ENCODE measurements at places on chromosomes 2 and 18.

GRCh38 chr2:217361483-217361880, 501.6 kb upstream of the TNP1 start:
- peak; percentile 7 for DNase-seq

DNA sequence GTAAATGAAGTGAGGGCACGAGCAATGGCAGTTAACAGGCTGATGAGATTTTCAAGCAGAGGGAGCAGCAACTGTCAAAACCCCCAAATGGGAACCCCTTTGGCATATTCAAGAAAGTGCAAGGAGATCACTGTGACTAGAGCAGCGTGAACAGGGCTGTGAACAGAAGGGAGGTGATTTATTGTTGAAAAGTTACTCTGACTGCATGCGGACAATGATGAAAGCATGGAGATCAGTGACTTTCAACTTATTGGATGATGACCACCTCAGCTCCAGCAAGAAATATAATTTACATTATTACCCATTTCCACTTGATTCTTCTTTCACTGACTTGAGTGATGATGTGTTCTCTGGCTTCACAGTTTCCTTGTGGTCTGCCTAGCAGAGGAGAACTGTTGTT, 187.8 kb upstream of the BOD1L2 start:
- DNase-seq: no peak

DNA sequence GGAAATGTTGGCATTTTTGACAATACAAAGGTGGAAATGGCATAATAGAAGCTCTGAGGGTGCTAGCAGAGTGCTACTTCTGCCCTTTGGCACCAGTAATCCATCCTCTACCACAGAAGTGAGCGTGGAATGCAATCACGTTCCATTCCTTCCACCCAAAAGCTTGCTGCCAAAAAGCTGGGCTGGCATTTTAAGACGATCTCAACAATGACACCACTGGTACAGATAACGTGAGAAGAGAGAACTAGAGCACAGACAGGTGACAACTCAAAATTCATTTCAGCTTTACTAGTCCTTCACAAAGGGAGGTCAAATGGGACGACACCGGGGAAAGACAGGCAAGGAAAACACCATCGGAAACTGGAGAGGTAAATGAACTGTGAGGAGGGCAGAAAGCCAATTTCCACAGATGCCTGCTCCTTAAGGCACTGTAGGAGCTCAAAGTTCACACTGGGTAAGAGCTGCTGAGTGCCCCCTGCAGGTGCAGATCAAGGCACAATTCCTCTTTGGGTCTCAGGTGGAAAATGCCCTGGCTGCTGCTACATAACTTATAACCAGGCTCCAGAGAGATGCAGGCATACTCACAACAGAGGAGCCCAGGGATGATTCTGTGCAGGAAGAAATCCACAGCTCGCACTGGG, 50.7 kb upstream of the RNU4ATAC start:
- no peak for DNase-seq

DNA sequence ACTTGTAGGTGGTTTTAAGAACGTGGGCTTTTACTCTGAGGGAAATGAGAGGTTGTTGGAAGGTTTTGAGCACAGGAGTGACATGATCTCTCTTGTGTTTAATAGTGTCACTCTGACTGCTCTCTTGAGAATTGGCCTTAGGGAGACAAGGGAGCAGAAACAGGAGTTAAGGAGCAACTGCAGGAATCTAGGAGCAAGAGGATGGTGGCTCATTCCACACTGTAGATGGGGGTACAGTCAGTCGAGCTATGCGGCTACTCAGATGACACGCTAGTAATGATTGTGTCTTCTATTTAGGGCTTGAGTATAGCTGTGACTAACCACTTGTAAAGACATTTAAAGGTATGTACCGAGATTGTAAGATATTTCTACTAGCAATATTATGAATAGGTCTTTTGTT, 87.4 kb downstream of the RPRM start:
- DNase-seq: no peak

- no peak for DNase-seq
Observed at GRCh38 chr18:58898010-58898799, 33.5 kb downstream of the ZNF532 start.

DNA sequence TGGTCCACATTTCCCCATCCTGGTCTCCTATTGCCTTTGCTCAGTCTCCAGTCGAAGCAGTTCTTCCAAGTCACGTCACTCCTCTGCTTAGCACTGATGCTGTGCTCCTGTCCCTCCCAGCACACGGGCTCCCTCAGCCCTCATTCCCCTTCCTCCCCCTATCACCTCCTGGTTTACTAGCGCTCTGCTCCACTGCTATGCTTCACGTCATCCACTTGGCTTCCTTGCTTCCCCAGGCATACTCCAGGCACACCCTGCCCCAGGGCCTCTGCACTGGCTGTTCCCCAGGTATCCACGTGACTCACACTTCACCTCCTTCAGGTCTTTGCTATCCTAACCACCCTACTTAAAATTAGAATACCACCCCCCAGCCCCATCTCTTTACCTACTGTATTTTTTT, 269.3 kb downstream of the GLI2 start:
- no peak for DNase-seq

GRCh38 chr18:12246849-12247808, 7.0 kb upstream of the CIDEA start:
- DNase-seq: no peak

- no peak for DNase-seq
Observed at GRCh38 chr2:25936889-25937545, 45.3 kb downstream of the KIF3C start.

- DNase-seq: no peak
Observed at GRCh38 chr2:30222031-30222430, 9.3 kb upstream of the LBH start.

GRCh38 chr2:237074211-237074993, 11.3 kb upstream of the COPS8 start:
- DNase-seq: no peak

DNA sequence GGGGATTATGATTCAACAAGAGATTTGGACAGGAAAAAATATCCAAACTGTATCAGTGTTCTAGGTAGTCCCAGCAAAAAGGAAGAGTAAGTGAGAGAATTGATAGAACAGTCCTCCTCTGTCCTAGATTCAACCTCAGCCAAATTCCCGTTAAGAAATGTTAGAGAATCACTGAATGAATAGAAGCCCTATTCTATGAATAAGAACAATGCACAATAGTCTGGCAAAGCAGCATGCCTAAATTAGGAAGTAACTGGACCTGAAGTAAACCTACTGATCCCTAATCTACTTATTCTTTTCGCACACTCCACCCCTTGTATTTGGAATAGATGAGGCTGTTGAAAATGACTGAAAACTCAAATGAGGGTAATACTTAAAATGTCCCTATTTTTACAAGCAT, 1665.5 kb downstream of the LRP1B start:
- no peak for DNase-seq

DNA sequence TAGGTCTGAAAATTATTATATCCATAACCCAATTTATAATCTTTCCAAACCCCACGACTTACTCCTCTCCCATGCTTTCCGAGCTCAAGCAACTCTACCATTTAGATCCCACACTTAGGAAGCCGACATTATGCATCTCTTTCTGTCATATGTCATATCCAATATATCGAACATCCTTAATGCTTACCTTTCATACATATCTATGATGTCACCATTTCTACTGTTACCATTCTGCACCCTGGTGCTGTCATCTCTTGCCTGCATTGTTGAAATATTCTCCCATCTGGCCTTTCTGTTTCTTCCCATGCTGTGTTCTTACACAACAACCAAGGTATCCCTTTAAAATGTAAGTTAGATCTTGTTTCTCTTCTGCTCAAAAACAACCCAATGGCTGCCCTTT, 127.1 kb upstream of the MC4R start:
- no peak for DNase-seq

GRCh38 chr2:105100046-105100840, 62.4 kb downstream of the MRPS9 start:
- DNase-seq: peak; percentile 52

DNA sequence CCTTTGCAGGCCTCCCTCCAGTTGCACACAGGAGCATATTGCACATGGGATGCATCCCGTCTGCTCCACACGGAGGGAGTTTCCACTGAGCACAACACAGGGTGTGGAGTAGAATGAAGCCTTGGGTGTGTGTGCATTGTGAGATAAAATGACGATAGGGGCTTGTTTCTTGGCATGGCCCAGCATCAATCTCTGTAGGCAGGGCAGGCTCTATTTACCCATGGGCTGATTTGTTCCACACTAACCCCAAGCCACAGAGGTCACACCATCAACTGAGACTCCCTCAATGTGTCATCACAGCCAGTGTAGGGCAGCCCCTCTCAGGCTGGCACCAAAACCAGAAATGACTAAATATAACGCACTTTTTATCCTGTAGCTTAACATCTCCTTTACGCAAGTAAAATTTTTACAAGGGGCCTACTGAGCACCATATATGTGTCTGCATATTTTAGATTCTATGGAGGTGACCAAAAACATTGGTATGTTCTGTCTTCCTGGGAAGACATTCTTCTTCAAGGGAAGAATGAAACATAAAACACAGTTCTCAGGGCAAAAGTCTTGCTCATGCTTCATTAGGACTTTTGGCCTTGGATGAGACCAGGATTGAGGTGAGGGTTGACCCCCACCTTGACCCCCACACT, 2.7 kb upstream of the GKN1 start:
- DNase-seq: no peak

DNA sequence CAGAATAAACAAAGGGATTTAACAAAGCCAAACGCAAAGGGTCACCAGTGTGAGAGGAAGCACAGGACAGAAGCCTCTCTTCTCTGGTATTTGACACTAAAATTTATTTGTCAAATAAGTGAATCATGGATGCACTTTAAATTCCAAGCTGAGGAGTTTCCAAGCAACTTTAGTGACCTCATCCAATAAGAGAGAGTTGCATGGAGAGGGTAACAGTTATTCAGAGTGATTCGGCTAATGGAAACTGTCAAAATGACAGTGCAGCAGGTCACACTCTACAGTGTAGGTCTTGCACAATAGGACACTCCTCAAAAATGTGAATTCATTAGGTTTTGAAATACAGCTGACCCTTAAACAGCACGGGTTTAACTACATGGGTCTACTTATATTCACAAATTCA, 103.9 kb upstream of the ACVR1C start:
- DNase-seq: no peak

DNA sequence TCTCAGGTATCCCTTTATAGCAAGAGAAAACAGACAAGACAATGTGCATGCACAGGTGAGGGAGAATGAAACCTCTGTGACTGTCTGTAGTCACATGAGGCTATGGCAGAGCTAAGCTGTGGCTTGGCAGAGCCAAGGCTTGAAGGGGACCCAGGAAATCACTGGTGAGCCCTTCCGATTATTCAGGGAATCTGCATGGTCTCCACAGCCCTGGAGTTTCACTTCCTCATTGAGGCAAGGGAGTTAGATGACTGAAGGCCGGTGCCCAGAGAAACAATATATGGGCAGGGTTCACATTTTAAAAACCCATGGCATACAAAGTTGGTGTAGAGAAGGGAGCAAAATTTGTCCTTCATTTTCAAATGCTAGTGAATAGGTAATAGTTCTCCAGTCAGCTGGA, 144.4 kb upstream of the REV1 start:
- peak; percentile 37 for DNase-seq

GRCh38 chr2:48715042-48715899, 40.3 kb downstream of the LHCGR start:
- peak; percentile 47 for DNase-seq

GRCh38 chr2:218406209-218406948, 6.7 kb downstream of the CTDSP1 start:
- DNase-seq: peak; percentile 99

DNA sequence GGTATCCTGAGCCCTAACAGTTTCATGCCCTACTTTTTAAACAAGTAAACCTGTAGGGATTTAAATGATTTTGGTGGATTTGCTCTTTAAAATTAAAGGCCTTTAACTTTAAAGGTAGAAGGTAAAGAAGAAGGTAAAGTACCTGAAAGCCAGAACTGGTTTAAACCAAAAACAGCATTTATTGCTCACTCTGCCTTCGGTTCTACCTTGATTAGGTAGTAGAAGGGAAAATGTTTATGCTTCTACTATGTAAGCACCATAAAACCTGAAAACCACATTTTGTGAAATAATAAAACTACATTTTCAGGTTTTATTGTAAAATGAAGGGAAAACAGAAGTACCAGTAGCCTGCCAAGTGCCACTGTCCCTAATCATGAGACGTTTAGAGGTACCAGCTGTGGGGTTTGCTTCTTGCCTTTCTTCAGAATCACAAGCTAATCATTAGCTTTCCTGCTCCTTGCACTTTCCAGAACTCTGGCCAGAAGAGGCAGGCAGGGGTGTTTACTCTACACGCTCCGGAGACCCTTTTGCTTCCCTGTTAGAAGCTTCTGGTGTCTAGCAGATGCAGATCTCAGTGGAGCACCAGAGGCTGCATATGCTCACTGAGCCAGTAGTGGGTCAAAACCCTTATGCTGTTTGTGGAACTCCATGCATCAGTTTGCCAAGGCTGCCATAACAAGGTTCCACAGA, 33.3 kb downstream of the RPIA start:
- DNase-seq: no peak
